ENCODE measurements at places on chromosomes 3 and 15.

GRCh38 chr3:14162178-14162577, 16.2 kb downstream of the XPC start:
- DNase-seq, result no peak

DNA sequence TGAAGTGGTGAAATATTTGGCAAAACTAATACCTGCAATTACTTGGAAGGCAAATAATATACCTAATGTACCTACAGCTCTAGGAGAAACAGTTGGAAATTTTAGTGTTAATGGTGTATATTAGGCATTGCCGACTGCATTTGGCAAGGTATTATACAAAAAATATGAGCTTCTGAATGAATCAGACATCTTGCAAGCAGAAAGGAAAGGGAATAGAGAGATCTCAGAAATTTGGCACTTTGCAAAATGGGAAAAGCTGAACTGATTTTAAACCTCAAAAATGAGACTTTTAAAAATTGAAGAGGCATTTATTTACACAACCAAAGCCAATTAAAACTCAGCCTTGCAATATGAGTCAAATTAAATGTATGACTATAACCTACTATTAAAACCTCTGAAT, 40.2 kb upstream of the C15orf61 start:
- DNase-seq, result no peak

DNA sequence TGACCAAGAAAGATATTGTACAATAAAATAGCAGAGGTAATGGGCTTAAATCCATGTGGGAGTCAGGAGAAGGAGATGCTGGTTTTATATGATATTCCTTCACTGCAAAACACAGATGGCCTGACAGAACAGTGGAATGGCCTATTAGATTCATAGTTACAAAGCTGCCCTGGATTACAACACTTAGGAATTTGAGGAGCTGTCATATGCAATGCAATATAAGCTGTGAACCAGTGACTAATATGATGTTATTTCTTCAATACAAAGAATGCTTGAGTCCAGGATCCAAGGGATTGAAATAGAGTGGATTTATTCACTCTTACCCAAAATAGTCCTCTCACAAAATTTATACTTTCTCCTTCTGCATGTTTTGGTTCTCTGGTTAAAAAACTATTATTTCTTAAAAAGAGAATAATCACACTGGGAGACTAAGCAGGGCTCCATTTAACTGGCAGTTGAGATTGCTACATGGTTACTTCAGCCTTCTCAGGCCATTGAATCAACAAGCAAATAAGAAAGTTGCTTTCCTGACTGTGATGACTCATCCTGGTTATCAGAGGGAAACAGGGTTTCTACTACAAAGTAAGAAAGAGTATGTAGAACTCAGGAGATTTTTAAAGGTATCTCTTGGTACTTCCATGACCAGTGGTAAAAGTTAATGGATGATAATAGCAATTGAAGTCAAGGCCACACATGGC, 79.8 kb upstream of the ZPLD1 start:
- no peak for DNase-seq

DNA sequence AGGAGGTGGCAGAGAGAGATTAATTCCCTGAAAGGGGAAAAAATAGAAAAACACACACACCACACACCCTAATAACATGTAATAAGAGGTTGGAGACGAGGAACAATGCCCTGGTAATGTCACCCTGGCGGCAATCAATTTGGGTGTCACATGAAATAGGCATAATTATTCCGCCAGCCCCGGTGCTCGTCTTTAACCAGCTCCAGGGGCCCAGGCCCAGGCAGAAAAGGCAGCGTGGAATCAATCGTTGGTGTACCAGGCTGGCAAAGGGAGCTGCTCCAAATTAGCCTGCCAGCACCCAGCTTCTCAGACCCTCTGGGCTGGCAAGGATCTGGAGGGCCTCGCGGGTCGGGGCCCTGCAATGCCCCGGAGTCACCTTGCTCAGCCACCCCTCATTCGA, 5.6 kb downstream of the LINGO1 start:
- no peak for DNase-seq

GRCh38 chr3:125128861-125129501, 73.2 kb upstream of the HEG1 start:
- no peak for DNase-seq

GRCh38 chr3:27729325-27729724, 7.2 kb upstream of the EOMES start:
- DNase-seq, result no peak

GRCh38 chr15:53976844-53977392, 1.3 kb upstream of the UNC13C start:
- no peak for DNase-seq

DNA sequence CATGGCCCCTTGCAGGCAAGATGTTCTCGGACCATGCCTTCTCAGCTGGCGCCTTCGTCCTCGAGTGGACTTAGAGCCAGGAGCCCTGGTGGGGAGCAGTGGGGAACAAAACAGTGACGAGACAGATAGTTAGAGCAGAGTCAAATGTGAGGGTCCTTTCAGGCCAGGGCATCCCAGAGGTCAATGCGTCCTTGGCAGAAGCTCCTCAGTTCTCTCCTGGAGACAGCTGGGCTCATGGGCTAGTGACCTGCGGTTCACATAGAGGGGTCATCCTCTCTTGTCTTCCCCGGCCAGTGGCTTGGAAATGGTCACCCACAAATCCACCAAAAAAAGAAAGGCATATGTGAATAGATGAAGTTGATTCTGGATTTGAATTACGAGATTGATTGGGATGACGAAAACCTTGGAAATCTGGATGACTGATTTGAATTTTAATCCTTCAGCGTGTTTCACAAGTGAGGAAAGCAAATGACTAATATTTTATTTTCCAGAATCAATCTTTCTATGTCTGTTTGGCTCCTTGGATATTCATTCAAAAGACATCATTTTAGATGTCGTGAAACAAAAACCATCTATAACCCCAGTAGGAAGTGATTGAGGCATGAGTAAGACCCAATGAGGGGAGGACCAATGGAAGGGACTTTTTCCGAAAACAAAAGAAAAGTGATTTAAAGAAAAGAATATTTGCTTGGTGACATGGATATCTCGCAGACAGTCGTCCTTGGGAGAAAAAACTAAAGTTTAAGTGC, 84.5 kb downstream of the ASB7 start:
- no peak for DNase-seq

DNA sequence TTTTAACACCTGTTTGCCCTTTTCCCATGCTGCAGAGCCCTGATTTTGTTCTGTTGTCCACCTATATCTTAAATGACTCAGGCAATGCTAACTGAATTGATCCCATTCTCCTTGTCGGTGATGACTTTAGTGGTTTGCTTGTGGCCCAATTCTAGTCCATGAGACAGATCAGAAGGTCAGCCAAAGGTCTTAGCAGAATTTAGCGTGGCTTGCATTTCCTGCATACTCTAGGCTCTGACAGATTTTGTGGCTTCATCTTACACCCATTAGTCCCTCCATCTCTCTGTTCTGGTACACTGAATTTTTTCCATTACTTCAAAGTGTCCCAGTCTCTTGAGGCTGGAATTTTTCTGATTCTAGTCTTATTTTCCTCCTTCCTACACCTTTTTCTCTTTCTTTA, 161.9 kb downstream of the STAC start:
- DNase-seq, result no peak

DNA sequence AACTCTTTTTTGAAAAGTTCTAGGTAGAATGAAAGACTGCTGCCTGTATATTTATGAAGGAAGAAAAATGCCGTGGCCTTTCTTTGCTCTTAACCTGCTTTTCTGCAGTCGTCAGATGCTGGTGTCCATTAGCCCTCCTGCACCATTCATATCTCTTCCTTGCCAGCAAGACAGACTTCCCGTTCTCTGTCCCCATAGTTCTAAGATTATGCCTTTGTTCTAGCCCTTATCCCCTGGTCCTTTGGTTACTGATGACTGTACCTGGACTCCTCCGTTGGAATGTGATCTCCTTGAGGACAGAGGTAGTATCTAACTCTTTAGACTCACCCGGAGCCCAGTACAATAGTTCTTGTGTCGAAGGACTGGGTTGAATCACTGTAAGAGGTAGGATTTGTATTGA, 16.8 kb downstream of the ABHD17C start:
- no peak for DNase-seq

DNA sequence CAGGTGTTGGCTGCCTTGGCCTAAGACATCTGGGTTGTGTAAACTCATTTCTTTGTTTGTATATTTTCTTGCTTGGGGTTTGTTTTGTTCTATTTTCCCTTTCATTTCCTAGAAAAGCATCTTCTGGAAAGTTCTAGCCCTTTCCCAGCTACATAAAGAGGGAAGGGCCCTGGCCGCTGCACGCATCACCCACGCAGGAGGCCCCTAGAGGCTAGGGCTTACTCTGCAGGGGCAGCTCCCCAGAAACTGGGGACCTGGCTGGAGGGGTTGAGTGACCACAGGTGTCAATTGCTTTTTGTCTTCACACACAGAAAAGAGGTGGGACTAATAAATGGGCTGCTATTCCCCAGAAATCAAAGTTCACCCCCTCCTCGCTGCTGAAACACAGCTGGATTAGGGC, 52.6 kb downstream of the PDIA5 start:
- DNase-seq, result no peak

- no peak for DNase-seq
These were observed 4.4 kb upstream of the TMEM62 start for GRCh38 chr15:43128980-43129335.

- no peak for DNase-seq
These were observed 16.9 kb upstream of the NXPE3 start for GRCh38 chr3:101762041-101762646.

- no peak for DNase-seq
These were observed 3.1 kb downstream of the MYO1E start for GRCh38 chr15:59369597-59369996.
